M059J (cell line): ENCODE measurements at places on chromosomes 5 and 9. TPM values are rescaled to one million over a fixed set of nuclear protein-coding genes. Genes with fewer than 3 reads are reported as not detected.
A peak's percentile ranks its signal among the peaks of the same experiment; 100 is the strongest.

- DNase-seq = no peak
These were observed 3.0 kb upstream of the IFNW1 start for GRCh38 chr9:21144603-21145002.

- DNase-seq = no peak
These were observed 16.2 kb downstream of the CAMSAP1 start for GRCh38 chr9:135891027-135891631.

GRCh38 chr5:137221943-137222342 is 277.2 kb downstream of the SPOCK1 start:
- no peak for DNase-seq

DNA sequence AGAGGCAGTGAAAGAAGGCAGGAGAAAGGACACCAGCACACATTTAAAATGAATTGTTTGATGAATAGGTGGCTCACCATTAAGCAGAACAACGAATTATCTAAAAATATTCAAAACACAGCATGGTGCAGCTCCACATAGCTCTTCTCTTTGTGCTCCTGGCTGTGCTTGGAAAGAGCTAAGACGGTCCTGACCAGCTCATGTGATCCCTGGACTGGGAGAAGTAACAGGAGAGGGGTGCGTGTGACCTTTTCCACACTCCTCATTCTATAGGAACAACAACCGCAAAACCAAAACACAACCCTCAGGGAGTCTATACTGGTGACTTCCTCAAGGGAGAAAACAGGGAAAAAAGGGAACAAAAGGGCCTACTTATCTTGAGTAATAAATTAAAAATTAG is 140.5 kb downstream of the DIRAS2 start:
- no peak for DNase-seq

DNA sequence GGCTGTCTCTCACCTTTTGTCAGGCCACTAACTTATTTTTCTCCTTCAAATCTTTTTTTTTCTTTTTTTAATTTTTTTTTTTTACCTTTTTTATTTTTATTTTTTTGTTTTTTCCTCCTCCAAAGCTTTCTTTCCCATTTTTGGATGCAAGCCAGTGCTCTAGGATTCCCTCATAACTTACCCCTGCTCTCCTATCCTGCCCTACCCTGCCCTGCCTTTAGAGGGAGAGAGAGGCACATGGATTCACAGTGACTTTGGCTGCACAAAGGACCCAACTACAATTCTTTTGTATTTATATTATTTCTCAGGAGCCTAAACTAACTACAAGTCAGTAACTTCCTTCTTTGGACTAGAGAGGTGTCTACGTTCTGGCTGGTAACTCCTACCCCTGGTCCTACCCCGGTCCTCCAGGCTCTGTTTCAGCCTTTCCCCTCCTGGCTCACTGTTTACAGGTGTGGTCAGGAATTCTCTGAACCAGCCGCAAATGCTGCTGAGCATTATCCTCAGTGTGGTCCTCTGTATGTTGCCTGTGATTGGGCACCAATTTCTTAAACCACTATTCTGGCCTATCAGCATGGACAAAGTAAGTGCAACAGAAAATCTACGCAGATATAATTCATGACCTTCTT is 8.4 kb upstream of the RUSC2 start:
- DNase-seq = peak; percentile 67

DNA sequence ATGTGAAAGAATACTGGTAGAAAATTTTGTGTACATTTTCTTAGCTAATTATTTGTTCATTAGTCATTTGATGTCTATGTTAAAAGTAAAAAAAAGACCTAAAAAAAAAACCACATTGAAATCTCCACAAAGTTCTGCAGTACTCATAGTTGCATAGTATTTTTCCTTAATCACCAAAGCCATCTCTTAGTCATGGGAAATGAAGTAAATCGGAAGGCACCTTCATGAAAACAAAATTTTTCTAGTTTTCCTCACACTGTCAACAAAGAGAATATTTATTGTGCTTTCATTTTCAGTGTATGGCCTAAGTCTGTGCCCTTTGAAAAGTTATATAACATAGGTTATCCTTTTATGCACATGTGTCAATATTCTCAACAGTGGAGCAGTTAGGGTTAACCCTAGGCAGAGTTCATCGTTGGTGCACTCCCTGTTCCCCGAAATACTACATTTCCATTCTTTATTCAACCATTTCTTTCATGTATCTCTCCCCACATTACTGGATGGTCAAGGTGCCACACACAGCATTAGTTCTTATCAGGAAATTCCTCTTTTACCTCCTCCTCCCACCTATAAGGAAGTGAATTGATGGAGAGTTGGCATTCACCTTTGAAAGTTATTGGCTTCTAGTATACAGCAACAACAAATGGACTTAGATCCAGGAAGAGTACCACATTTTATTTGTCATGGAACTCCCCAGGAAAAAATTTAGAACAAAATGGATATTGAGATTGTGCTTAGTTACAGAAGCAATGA is 93.1 kb downstream of the NUDT12 start:
- peak; percentile 75 for DNase-seq

- DNase-seq = no peak
These were observed 29.0 kb upstream of the HMCN2 start for GRCh38 chr9:130236436-130236985.

- DNase-seq = no peak
These were observed 543 bp downstream of the ST8SIA4 start for GRCh38 chr5:100902440-100903038.

- peak; percentile 51 for DNase-seq
These were observed 357.8 kb upstream of the RGMB start for GRCh38 chr5:98415663-98416062.

GRCh38 chr9:95201206-95201605 is 116.3 kb downstream of the FANCC start:
- no peak for DNase-seq

TMEM215 gene
- total RNA-seq = not detected in 2 replicates

FOXD4L5 gene
- 0.07 TPM in 1 of 2 replicates, not detected in the other for total RNA-seq

CER1 gene
- total RNA-seq = not detected in 2 replicates

GPR150 gene
- total RNA-seq = 0.34 and 2.4 TPM in 2 replicates

IL4 gene
- total RNA-seq = not detected in 2 replicates

SAXO1 gene
- total RNA-seq = 0.10 TPM in 1 of 2 replicates, not detected in the other
